MCF 10A (cell line): ENCODE measurements at places on chromosomes 7 and 10.
A peak's percentile ranks its signal among the peaks of the same experiment; 100 is the strongest.

GRCh38 chr10:124657806-124658205 lies 86.4 kb downstream of the FAM53B start:
- DNase-seq = no peak

- DNase-seq = peak; percentile 81
Measured at GRCh38 chr7:74479961-74480829, 26.5 kb downstream of the GTF2IRD1 start.

GRCh38 chr7:107364787-107365186 lies 105.1 kb upstream of the GPR22 start:
- no peak for DNase-seq

- no peak for DNase-seq
Measured at GRCh38 chr10:43939939-43940820, 291.5 kb upstream of the ZNF32 start.

- DNase-seq = no peak
Measured at GRCh38 chr10:34780818-34781380, 34.2 kb downstream of the PARD3 start.

DNA sequence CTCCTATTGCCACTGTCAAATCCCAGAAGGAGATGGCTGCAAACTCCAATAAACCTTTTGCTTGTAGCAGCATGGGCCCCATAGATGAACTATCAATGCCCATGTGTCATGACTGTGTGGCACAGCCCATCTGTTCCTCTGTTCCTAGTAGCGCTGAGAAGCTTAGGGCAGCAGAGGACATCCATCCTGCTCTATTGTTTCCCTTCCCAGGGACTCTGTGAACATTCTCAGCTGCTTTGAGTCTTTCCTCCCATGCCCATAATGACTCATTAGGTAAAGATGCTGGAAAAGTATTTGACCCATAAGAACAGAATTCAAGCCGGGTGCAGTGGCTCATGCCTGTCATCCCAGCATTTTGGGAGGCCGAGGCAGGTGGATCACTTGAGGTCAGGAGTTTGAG lies 28.3 kb downstream of the STMP1 start:
- DNase-seq = no peak

DNA sequence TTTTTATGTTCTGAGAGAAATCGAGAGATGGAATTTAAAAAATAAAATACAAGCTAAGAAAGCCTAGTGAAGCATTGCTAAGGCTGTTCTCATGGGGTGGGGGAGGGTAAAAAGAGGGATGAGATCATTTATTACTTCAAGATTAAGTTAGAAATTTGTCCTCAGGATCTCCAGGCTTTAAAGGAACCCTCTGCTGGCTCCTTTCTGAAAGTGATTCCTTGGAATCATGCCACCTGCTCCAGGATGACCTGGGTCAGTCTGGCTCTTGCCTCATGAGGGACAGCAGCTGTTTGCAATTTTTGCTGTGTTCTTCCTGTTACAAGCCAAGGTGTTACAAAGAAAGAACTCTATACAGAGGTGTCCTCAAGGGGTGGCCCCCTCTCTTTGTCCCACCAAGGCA lies 69.8 kb downstream of the CDK1 start:
- peak; percentile 20 for DNase-seq

GRCh38 chr10:63318491-63318890 lies 147.3 kb downstream of the JMJD1C start:
- DNase-seq = no peak

GRCh38 chr10:25245165-25245564 lies 70.4 kb downstream of the GPR158 start:
- no peak for DNase-seq

DNA sequence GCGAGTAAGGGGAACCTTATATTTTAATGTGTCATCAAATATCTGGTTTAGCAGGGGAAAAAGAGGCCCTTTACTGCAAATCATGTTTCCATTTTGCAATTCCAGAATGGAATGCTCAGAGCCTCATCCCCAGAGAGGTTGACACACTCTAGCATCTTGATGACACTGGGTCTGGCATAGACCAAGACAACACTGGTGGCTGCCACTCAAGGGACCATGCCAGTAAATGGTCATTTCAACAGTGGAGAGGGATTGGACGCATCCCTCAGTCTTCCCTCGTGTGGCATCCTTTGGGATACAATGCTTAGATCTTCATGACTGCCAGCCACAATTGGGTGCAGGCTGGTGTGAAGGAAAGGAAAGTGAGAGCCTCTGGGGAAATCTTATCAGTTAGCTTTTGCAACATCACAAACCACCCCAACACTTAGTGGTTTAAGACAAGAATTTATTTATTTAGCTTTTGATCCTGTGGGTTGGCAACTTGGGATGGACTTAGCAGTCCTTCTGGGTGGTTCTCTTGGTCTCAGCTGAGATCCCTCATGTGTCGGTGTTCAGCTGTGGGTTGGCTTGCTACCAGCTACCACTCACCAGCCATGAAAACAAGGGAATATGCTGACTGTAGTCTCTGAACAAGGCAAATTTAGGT lies 21.6 kb downstream of the TACC2 start:
- DNase-seq = no peak

DNA sequence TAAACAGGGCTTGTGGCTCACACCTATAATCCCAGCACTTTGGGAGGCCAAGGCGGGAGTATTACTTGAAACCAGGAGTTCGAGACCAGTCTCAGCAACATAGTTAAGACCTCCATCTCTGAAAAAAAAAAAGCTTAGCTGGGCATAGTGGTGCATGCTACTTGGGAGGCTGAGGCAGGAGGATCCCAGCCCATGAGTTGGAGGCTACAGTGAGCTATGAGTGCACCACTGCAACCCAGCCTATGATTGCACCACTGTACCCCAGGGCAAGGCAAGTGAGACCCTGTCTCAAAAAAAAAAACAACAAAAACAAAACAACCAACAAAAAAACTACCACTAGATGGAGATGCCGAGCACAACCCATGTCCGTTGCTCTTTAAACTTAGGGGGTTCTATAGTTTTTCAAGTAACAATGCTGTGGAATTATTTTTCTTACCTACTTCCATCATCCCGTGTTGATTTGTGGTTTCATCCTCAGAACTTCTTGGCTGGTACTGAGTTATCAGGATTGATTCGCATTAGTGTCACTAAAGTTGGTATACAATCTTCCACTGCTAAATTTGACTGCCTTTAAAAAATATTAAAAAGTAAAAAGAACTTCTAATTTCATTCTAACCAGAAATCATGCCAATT lies 12.2 kb upstream of the REPIN1 start:
- DNase-seq = peak; percentile 41

GRCh38 chr7:16416289-16417282 lies 4.8 kb downstream of the CRPPA start:
- no peak for DNase-seq

DNA sequence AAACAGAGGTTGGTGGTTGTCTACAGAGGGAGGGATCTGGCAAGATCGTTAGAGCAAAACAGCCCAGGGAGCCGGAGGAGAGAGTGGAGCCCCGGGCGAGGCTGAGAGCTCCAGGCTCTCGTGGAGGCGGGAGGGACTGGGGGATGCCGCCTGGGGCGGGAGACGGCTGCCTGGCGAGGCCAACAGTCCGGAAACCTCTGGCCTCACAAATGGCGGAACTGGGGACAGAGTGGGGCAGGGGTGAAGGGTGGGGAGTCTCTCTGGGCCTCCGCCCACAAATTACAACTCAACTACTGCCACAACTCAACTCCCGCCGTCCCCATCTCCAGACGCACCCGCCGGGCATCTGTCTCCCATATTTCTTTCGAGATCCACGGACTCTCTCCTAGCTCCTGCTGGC lies 47.7 kb downstream of the CLEC2L start:
- DNase-seq = no peak

DNA sequence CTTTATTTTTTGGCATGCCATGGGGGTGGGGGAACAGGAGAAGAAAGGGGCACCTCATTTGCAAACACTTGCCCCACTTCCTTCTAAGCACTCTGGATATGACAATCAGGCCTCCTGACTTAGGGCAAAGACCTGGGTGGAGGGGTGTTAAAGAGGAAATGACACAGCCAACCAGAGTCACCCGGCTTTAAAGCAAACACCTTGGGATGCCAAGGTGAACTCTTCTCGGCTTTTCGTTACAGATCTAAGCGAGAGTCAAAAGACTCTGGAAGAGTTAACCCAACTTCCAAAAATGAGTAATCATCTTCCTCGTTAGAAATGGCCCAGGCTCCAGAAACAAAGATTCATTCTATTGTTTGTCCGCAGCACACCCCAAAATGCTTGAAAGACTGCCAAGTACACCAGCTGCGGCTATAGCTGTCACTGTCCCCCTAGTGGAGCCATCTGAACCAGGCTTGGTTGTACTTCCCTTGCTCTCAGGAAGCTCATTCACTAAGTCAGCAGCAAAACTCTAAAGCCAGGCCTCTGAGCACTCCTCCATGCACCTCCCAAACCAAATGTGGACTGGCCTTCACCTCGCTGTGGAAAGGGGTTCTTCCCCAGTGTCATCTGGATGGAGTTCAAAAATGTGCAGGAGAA lies 24.8 kb downstream of the FAM53B start:
- peak; percentile 90 for DNase-seq

- DNase-seq = peak; percentile 63
Measured at GRCh38 chr10:99551158-99551557, 18.4 kb downstream of the NKX2-3 start.

GRCh38 chr7:82319674-82320118 lies 123.9 kb downstream of the CACNA2D1 start:
- no peak for DNase-seq

DNA sequence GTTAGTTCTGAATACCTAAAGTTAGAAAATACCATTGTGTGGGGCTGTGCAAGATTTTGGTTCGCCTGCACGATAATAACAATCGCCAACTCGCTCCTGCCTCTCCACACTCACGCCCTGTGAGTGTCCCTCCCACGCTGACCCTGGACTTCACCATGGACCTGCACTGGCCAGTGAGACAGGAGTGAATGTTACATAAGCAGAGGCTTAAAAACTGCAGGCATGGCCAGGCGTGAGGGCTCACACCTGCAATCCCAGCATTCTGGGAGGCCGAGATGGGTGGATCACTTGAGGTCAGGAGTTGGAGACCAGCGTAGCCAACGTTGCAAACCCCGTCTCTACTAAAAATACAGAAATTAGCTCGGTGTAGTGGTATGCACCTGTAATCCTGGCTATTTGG lies 68.4 kb downstream of the TCERG1L start:
- DNase-seq = no peak

DNA sequence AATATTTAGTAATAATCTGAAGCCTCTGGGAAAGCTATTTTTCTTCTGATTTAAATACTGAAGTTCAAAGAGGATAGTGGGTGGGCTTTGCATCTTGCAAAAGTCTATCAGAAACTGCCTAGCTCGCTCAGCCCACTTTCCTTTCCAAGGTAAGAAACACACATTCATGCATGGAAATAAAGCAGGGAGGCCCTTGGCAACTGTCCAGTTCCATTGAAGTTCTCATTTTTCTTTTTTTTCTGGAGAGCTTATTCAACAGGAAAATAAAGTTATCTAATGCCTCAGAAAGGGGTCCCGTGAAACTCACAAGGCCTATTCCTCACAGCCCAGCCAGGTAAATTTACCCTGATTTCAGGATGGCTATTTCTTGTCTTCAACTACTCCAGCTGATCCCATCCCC lies 654.9 kb downstream of the KCNMA1 start:
- no peak for DNase-seq

GRCh38 chr7:108012499-108013430 lies 9.8 kb upstream of the LAMB1 start:
- no peak for DNase-seq

DNA sequence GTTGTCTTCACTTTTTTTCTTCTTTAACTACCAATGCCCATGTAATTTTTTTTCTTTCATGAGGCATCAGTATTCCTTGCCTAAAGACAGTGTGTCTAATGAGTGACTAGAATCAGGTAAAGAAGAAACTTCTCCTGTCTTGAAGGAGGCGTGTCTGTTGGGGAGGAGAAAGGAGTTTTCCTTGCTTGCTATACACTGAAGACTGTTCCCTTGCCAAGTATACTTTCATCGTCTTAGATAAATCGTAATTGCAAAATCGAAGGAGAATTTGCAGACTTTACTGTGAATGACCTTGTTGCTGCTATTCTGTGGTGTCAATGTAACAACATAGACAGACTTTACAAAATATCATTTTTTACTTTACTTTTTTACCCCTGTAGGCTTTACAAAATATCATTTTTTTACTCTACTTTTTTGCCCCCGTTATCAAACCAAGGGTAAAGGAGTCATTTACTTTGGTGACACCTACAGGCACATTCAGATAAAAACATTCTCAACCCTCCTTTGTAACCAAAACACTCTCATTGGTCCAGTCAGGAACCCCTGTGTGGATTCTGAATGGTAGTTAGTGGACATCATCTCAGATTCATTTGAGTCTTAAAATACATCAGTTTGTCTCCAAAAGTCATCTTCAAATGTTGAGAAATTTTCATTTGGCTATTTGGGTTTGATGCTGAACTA lies 232.4 kb downstream of the AHR start:
- peak; percentile 44 for DNase-seq

- no peak for DNase-seq
Measured at GRCh38 chr7:82194016-82194643, 249.4 kb downstream of the CACNA2D1 start.

GRCh38 chr10:2284071-2284470 lies 546.7 kb upstream of the ADARB2 start:
- peak; percentile 13 for DNase-seq

GRCh38 chr7:25855854-25856782 lies 295.9 kb upstream of the NFE2L3 start:
- no peak for DNase-seq

DNA sequence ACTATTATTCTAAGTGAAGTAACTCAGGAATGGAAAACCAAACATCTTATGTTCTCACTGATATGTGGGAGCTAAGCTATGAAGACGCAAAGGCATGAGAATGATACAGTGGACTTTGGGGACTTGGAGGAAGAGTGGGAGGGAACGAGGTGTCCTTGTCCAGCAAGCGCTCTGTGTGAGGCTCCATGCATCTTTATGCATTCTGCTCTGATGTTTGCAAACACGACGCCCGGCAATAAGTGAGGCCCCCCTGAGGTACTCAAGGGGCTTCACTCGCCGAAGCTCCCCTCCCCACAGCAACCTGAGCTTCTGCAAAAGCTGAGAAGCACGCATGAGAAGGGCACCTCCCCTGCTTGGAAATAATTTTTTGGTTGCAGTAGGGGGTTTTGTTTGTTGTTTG lies 103.3 kb downstream of the LHPP start:
- no peak for DNase-seq

GRCh38 chr10:63241841-63242281 lies 108.7 kb downstream of the NRBF2 start:
- no peak for DNase-seq

DNA sequence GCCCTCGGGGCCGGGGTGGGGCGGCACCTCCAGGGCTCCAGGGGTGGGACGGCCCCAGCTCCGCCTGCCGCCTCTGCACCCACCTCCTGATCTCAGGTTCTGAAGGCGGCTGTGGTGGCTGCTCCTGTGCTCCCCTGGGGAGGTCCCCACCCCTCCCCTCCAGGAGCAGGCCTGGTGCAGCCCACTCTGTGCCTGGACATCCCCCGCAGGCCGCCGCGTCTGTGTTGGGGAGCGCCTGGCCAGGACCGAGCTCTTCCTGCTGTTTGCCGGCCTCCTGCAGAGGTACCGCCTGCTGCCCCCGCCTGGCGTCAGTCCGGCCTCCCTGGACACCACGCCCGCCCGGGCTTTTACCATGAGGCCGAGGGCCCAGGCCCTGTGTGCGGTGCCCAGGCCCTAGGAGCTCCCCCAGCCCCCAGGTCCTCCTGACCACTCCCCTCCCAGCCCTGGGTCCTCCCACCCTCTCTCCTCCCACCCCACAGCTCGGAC lies 5.5 kb downstream of the CYP2W1 start:
- DNase-seq = no peak
